Activated naive CD8-positive, alpha-beta T cell treated with anti-CD3 and anti-CD28 coated beads, Interleukin-2, amount 50 U/mL, for 24 hours (primary cell): ENCODE measurements at places on chromosomes 1 and 21.

DNA sequence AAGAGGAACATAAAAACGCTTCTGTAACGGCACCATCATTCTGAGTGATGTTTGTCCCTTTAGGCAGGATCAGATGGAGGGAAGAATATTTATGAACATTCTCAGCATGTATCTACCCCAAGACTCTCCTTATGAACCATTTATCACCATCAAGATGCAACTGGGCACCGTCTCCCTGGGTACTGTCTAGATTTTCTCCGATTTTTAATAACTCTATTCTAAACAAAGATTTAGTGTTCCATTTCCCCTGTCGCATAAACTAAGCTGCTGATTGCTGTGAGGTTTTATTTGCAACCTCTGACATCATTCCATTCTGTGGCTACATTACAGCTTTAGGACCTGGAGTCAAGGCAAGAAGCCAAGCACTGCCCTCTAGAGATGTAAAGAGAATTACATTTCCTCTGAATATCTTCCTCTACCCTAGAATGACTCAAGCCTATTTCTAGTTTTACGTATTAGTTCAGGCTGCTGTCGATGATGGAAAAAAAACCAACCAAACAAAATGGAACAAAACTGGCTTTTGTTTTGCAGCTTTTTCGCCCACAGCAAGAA lies 130.1 kb upstream of the MAP1LC3C start:
- no peak for DNase-seq

DNA sequence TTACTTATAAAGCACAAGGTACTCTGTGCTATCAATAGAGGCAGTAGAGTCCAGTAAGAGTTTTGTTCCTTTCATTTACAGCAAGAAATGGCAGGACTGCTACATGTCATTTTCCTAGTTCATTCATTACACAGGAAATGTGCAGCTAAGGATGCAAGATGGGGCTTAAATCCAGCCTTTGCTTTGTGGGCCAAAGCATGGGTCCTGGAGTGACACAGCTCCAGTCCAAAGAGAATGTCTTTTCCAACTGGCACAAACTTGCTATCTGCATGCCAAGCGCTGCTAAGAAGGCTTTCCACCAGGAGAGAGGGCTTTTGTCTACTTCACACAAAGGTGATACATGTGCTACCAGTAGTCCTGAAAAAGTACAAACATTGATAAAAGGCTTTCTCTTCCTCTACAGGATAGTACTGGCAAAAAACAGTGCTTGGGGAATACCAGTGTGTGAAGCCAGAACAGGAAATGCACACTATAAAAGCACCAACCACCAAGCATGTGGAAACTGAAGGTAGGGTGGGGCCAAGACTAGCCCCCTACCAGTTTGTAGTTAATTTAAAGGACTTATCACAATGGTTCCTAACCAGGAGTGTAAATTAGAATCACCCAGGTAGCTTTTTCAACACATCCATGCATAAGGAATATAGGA lies 68.7 kb downstream of the ARID4B start:
- DNase-seq, result no peak

DNA sequence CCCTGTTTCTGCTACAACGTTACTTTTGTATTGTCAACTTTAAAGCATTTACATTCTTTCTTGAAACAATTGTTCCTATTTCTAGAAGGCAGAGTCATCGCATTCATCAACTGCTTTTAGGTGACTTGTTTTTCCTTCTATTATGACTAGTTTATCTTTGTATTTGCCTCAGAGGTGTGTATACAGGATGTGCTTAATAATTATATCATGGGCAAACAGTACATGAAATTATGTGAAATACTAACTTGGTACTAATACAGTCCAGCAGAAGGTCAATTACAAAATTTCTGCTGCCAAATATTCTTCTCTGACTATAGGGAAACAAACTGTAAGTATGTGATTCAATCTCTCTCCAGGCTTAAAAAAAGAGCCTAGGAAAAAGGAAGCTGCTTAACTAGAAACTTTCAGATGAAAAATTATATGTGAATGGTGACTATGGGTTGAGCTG lies 101.6 kb downstream of the C4BPA start:
- no peak for DNase-seq

DNA sequence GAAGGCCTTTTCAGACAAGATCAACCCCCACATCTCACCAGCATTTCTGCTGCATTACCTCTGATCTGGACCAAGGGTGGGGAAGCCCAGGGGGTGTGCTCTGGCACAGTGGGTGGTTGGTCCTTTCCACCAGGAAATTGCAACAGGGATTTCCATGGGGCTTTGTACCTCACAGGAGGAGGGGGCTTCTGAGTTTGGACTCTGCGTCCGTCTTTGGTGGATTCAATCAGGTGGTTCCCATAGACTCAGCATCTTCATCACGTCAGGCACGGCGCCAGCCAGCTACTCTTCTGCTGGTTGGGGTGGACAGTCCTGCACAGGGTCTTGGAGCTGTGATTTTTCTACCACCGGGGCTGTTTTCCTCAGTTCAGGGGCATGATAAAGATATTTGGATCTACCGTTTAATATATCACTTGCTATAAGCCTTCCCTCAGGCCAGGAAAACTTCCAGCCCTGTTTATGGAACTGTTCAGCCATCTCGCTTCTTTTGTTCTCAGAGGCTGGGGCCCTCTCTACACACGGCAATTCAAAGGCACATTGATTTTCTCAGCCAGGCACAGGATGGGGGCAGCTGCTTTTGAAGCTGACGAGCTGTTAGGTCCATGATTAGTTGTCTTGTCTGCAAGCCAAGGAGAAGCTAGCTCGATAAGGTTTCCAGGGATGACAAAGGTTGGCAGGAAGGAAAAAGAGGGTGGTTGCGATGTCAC lies 467.3 kb downstream of the CAMTA1 start:
- no peak for DNase-seq

- peak; percentile 75 for DNase-seq
Measured at GRCh38 chr1:247331172-247331524, 519 bp downstream of the ZNF496 start.

DNA sequence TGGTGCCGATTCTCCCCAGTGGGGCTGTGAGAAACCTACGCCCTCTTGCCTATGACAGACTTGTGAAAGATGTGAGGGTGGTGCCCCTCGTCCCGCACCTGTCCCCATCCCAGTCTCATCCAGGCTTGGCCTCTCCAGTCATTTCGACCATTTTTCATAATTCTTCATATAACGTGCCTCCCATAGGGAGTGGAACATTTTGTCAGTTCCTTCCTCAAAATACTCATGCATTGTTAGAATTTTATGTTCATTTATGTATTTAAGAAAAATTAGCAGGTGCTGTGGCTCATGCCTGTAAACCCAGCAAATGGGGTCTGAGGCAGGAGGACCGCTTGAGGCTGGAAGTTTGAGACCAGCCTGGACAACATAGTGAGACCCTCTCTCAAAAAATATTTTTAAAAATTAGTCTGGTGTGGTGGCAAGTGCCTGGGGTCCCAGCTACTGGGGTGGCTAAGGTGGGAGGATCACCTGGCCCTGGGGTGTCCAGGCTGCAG lies 19.7 kb upstream of the SMPDL3B start:
- no peak for DNase-seq

GRCh38 chr1:62356257-62356835 lies 37.1 kb upstream of the KANK4 start:
- DNase-seq, result peak; percentile 5

DNA sequence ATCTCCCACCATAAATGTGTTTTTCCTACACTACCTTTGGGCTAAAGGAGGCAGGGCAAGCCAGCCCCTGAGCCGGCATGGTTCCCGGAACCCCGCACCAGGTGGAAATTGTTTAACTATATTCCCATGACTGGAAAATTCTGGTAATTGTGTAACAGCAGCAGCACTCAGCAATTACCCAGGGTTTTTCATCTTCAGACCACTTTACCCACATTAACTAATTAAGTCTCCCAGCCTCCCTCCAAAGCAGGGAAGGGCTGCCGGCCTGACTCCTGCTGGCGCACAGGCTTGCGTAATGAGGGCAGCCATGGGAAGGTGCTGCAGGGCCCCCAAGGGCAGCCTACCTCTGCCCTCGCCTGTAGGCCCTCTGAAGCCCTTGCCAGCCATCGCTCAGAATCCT lies 140.7 kb upstream of the VAMP3 start:
- DNase-seq, result no peak
